Brain (organoid and tissue), 16 donors: ENCODE measurements at places on chromosomes 1 and 21.

GRCh38 chr1:205961405-205961804 is 18.1 kb upstream of the SLC26A9 start:
- DNase-seq: no peak

GRCh38 chr1:9281908-9282695 is 10.6 kb upstream of the SPSB1 start:
- no peak for DNase-seq

- DNase-seq: no peak
Observed at GRCh38 chr1:44254392-44254910, 41.2 kb downstream of the DMAP1 start.

GRCh38 chr1:15826810-15827507 is 19.5 kb upstream of the UQCRHL start:
- DNase-seq: no peak

GRCh38 chr1:200162877-200163276 is 135.4 kb downstream of the NR5A2 start:
- DNase-seq: no peak

- no peak for DNase-seq
Observed at GRCh38 chr1:179003512-179004066, 22.1 kb upstream of the FAM20B start.

DNA sequence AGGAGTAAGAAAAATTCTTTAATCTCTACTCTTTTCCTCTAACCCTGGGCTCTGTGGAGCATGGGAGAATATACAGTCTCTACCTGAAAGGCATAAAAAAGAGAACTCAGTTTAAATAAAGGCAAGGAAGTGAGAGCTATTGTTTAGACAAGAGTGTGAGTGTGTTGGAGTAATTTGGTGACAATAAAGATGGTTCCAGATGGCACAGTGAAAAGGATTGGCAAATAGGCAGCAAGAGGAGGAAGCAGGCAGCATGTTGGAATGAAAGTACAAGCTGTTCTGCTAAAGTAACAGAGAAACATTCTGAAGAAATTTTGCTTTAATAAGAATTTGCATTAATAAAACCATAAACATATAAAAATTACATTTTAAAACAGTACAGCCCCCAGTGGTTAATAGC is 163.4 kb downstream of the DNM3 start:
- DNase-seq: no peak
